ENCODE measurements at places on chromosomes 3 and 15. TPM values are rescaled to one million over a fixed set of nuclear protein-coding genes. Genes with fewer than 3 reads are reported as not detected.

DNA sequence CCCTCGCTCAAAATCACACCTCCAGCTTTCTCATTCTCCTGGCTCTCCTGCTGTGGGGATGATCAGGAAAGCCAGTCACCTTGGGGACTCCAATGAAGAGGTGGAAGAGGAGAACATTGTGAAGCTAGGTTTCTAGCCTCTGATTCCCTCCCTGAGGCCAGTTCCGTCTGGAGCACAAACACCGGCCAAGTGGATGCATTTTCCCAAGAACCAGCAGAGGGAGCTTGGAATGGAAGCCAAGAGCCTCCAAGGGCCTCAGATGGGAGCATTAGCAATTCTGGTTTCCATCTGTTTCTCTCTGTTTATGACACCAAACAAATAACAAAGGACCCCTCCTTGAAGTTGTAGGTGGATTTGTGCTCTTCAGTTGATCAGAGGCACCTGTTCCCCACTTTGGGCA lies 40.6 kb upstream of the NMNAT3 start:
- DNase-seq = peak; percentile 44

DNA sequence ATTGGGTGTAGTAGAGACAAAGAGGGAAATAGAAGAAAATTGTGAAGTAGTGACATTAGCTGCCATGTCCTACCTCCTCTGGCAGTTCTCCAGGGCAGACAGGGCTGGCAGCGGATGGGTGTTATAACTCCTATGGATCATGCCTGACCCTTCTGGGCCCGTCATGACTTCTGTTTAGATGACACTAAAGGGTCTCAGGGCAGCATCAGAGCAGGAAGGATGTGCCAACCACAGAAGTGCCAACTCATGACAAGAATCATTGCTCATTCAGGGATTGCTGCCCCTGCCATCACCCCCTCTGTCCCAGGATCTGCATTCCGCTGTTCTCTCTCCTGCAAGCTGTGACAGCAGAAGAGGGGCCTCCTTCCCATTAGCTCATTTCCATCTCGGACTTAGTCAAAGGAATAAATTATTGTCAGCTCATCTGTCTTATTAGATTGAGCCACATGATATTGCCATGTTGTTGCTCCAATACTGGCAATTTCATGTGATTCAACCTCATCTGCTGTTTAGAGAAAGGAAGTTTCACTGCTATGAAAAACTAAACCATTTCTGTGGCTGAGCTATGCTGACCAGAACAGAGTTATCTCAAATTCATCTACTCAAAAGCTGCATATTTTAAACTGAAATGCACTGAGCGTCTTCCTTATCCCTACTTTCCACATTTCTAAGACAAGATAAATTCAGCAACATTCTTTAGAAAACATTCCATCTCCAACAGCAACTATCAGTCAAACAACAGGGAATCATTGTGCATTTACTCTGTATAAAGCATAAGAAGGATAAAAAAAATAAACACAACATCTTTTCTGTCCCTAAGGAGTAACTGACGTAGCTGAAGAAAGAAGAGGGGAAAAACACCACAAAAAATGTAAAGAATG lies 271.6 kb downstream of the FHIT start:
- no peak for DNase-seq

- DNase-seq = no peak
Measured at GRCh38 chr3:149442851-149443544, 31.5 kb upstream of the TM4SF4 start.

DNA sequence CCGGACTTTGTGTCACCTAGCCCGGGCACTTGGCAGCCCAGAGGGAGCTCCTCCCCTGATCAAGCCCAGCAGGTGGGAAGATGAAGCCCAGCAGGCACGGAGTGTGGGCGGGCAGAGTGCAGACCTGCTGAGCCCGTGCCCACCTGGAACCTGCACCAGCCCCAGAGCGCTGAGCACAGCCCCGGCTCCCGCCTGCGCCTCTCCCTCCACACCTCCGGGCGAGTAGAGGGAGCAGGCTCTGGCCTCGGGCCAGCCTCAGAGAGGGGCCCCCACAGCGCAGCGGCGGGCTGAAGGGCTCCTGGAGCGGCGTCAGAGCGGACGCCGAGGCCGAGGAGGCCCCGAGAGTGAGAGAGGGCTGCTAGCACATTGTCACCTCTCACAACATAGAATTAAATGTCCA lies 257.7 kb downstream of the VGLL3 start:
- no peak for DNase-seq

DNA sequence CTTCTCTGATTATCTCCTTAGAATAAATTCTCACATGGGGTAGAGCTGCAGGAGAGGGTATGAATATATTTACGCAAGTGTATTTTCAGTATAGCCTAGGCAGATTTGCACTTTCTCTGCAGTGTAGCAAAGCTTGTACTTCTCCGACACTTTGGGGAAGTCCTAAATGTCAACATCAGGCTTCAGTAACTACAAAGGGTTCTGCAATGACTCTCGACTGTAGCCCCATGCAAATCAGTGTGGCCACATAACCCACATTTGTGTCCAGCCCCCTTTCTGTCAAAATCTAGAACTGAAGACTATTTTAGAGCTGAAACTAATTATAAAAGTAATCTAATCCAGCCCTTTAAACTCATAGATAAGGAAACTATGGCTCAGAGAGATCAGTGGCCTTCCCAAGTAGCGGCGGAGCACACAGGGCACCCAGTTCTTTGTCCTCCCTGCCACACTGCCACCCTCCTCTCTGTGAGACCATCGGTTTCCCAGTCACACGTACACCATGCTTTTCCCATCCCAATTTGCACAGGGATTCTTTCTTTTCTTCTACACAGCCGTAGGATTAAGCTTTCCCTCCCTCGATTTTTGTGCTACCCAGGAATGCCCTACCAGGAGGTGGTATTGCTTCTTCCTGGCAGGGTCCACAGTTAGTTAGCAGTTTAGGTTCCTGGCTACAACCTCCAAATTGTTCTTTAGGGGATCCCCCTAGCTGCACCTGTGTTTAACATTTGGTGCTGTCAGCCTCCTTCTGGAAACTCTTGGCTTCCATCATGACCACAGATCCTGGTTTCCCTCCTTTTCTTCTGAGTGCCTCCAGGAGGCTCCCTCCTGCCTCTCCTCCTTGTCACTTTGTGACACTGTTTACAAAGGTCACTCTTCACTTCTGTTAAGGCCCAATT lies 22.9 kb downstream of the MRAS start:
- DNase-seq = no peak

DNA sequence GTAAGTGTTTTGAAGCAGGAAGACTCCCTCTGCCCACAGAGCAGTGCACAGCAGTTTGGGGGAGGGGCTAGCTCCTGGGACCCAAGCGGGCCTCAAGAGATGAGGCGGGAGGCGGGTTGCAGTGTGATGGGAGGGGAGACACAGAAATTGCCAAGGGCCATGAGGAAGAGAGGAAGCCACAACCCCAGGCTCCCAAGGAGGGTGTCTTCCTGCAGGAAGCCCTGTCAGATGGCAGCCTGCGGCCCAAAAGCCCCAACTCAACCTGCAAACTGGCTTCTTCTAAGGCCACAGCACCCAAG lies 7.3 kb upstream of the ISLR2 start:
- no peak for DNase-seq

GRCh38 chr3:150249779-150250470 lies 158.2 kb upstream of the TSC22D2 start:
- no peak for DNase-seq

GRCh38 chr3:114213627-114214541 lies 23.5 kb downstream of the ZNF80 start:
- DNase-seq = no peak

DNA sequence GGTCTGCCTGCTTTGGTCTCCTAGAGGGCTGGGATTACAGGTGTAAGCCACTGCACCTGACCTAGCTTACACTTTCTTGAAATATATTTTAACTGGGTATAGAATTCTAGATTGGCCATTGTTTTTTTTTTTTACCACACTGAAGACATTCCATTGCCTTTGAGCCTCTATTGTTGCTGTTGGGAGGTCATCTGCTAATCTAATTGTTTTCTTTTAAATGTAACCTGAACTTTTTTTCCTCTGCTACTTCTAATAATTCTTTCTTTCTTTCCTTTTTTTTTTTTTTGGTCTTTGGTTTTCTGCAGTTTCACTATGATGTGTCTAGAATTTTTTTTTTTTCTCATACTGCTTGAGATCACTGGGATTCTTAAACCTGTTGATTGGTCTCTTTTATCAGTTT lies 28.1 kb downstream of the ERICH6 start:
- no peak for DNase-seq

DNA sequence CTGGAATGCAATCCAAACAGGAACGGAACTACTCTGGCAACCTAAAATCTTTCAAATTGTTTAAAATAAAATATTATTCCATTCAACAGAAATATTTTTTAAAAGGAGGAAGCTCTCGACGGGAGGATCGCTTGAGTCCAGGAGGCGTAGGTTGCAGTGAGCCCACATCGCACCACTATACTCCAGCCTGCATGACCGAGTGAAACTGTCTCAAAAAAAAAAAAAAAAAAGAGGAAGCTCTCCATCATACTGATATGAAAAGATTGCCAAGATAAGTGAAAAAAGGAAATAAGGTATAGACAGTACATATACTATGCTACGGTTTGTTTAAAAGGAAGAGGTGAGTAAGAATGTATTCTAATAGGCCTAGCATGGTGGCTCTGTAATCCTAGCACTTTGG lies 3.6 kb downstream of the RAD18 start:
- no peak for DNase-seq

DNA sequence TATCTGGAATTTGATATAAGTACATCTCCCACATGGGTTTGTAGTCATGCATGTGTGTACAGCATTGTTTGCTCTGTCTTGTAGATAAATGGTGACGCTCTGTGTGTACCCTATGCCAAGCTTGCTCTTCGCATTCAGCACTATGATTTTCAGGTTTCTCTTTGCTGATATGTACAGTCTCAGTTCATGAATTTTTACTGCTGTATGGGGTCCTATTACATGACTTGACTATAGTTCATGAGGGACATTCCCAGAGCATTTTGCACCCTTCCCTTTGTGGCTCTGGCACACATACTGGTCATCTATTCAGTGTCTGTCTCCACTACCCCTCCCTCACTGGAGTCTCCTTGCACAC lies 132.7 kb downstream of the EEFSEC start:
- no peak for DNase-seq

DNA sequence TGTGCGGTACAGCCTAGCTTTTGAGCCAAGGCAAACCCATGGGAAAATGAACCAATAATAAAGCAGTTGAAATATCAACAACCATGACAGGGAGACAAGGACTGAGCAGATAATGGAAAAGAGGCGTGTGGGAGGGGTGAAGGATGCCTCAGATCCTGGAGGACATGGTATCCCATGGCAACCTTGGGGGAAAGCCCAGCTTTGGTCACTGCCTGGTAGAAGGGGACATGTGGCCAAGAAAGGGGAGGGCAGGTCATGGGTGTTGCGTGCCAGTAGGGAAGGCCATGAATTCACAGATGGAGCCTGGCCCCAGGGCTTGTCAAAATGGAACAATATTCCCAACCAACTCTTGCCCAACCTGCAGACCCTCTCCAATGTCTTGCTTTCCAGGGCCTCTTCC lies 140.5 kb upstream of the SMAD3 start:
- no peak for DNase-seq

DNA sequence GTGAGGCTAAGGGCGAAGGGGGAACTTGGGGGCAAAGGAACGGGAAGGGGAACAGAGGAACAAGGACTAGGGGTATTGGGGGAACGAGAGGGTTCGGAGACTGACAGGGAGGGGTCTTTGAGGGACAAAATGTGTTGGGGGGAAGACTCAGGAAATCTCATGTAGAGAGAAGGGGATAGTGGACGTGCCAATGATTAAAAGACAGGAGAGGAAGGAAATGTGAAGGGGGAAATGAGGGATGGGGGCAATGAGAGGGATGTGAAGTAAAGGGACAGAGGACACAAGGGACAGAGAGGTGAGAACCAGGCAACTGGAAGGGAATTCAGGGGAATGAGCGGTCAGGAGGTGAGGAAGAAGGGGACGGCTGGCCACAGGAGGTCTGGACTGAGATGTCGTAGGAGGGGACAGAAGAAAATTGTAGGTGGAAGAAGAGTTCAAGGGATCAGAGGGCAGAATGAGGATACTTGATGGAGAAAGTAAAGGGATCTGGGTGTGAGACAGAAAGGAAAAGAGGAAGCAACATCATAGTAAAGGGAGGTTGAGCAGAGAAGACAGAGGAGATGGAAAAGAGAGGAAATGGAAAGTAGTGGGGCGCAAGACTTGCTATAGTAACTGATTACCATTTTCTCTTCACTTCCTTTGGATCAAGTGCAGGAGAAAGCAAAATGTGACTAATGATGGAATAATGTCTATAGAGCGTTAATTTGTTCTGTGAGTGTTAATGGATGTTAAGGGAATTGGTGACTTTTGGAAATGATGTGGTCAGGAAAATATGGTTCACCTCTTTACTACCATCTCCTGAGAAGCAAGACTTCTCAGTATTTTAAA lies 749 bp downstream of the RAB8B start:
- no peak for DNase-seq

GRCh38 chr15:72074335-72075060 lies 43.5 kb downstream of the MYO9A start:
- DNase-seq = no peak

DNA sequence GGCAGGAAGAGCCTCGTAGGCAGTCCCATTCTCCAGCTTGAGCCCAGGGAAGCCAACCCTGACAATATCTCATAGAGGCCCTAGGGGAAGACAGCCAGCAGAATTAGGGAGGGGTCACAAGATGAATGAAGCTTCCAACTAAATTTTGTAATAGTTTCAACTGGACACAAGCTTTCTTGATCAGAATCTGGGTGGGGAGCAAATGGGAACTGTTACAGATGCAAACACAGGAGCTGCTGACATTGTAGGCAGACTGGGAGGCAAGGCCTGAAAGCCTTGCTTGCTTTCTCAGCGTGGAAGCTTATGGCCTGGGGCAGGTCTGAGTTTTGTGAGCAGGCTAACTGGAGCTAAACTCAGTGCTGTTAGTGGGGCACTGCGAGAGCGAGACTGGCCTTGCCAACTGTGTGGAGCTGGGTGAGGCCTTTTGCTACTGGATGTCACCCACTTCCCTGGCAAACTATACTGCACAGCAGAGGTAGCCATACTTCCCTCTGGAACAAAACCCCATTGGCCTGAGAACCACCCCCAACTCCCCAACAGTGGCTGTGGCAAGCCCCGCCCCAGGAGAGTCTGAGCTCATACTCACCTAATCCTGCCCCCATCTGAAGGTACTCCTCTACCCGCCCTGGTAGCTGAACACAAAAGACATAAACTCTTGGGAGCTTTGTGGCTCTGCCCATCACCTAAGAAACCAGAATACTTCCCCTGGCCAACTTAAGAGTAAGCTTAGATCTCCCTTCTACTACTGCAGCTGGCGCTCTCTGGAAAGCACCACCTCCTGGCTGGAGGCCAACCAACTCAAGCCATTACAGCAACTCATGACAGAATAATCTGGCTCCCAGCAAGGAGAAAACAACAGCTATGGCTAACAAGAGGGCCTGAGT lies 42.9 kb downstream of the CFAP20DC start:
- DNase-seq = peak; percentile 37

Gene LIPC
- total RNA-seq = 1.5 TPM

Gene ANP32A
- 150 TPM for total RNA-seq

Gene CELSR3
- 0.14 TPM for total RNA-seq

Gene CCR8
- not detected for total RNA-seq

Gene LRRIQ4
- total RNA-seq = not detected

Gene CLASP2
- total RNA-seq = 75.0 TPM

Measured in left ventricle myocardium inferior (tissue), 1 donor.